ENCODE measurements at places on chromosomes 3 and 15. TPM values are rescaled to one million over a fixed set of nuclear protein-coding genes. Genes with fewer than 3 reads are reported as not detected.
A peak's percentile ranks its signal among the peaks of the same experiment; 100 is the strongest.

DNA sequence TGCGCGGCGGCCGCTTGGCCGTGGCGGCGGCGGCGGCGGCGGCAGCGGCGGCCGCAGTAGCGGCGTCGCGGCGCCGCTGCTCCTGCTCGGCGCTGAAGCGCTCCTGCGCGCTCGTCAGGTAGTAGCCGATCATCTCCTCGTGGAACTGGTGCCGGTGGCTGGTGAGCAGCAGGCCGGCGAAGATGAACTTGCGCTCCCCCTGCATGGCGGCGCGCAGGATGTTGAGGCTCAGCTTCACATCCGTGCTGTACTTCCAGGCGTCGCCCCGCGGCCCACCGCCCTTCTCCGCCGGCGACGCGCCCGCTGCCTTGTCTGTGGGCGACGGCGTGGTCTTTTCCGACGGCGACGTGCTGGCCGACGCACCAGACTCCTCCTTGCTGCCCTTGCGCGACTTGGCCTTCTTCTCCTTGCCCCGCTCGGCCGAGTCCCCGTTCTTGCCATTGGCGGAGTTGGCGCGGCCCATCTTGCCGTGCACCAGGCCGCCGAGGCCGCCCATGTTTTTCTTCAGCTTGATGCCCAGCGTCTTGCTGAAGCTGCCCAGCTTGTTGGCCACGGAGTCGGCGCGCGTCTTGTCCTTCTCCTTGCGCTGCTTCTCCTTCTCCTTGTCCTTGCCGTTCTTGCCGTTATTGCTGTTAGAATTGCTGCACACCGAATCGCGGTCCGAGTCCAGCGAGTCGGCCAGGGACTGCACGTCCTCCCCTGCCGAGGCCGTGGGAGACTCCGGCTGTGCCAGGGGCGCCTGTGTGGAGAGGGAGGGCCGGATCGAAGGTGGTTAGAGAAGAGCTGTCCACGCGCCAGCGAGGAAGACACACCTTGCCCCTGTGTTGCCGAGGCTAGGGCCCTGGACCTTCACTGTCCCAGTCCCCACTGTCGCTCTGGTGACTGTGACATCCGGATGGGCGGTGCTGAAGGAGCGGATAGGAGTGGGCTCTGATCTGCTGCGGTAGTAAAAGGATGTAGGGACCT is 157.6 kb downstream of the KLF13 start:
- no peak for DNase-seq

DNA sequence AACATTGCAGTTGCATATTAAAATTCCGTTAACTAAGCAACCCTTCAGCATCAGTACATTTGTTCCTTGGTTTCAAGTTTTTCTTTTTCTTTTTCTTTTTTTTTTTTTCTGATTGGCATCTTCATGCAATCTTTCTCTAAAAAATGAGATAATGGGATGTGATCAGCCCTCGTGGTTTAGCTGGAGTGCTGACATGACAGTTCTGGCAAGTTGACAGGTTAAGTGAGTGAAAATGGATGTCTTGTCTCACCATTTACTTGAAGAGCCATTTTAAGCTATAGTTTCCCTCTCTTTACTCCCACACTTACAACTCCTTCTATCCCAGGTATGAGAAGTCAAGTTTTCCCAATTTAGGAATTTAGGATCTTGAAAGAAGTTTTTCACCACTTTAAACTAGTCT is 495.2 kb downstream of the ROBO2 start:
- no peak for DNase-seq

DNA sequence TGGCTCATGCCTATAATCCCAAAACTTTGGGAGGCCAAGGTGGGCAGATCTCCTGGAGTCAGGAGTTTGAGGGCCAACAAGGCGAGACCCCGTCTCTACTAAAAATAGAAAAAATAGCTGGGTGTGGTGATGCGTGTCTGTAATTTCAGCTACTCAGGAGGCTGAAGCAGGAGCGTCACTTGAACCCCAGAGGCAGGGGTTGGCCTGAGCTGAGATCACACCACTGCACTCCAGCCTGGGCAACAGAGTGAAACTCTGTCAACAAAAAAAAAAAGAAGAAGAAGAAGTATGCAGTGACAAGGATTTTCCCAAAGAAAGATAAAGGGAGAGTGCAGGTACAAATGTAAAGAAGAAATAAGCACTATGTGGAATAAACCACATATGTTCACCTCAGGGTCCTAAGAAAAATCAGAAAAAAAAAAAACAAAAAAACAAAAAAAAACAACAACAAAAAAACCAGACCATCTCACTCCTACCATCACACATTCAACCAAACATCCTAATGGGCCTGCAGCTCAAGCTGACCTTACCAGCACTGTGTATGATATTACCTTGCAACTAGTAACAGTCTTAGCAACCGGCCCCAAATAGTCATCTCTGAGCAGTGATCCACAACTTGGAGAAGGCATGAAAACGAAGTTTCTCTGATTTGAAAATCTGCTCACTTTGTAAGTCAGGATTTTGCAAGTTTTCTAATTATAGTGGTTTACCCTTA is 296.7 kb upstream of the PROK2 start:
- no peak for DNase-seq

GRCh38 chr3:152339881-152340505 is 71.3 kb downstream of the MBNL1 start:
- DNase-seq: no peak

GRCh38 chr15:92614791-92615785 is 40.5 kb downstream of the FAM174B start:
- DNase-seq: no peak

GRCh38 chr3:148881286-148881685 is 16.2 kb downstream of the CPA3 start:
- DNase-seq: no peak

The LRRIQ4 gene
- not detected for total RNA-seq

GRCh38 chr15:62112616-62113593 is 46.1 kb downstream of the C2CD4A start:
- no peak for DNase-seq

GRCh38 chr3:119309591-119309990 is 15.4 kb downstream of the ARHGAP31 start:
- DNase-seq: no peak

- DNase-seq: no peak
Observed at GRCh38 chr3:168260859-168261258, 165.1 kb upstream of the GOLIM4 start.

The XCR1 gene
- total RNA-seq: not detected

DNA sequence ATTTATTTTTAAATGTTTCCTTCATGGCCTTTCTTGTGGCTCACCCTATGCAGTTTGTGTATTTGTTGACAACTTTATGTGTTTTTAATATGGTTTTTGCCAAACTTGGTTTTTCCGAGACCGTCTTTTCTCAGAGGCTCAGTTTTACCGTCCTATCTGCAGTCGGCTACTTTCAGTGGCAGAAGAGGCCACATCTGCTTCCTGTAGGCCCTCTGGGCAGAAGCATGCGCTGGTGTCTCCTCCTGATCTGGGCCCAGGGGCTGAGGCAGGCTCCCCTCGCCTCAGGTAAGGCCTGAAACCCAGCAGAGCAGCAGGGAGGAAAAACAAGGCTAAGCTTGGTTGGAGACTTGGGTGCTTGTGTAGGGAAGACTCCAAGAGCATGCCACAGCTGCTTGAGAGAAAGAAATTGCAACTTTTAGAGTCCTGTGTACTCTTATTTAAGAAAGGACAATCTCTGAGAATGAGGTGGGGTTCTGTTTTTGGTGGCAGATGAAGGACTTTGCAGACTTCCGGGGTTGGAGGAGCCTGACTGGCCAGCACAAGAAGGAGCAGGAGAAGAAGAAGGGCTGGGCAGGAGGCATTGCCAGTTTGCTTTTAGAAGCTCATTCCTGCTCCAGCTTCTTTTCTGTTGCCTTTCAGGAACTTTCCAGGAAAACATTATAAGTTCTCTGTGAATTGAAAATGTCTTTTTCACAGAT is at the start of gene TIGIT:
TSS of gene TIGIT (plus strand) at position 191 of the 698 bp plus-strand sequence. CDS start at position 225, 34 bp downstream.
- no peak for DNase-seq

The SAMMSON gene
- not detected for total RNA-seq

DNA sequence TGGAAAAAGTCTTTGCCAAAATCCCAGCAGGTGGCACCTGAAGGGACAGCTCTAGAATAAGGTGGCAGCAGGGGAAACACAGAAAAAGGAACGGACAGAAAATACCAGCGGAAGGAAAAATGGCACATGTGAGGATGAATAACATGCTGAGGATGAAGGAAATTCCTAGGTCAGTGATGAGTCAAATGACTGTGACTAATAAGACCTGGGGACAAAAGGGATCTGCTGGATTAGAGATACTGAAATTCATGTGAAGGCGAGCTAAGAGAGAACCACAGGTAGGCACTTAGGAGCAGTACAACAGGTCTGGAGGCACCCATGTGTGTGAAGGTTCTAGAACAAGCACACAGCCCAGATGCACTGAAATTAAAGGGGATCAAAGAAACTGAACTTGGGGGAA is 482.5 kb downstream of the FOXP1 start:
- no peak for DNase-seq

- no peak for DNase-seq
Observed at GRCh38 chr3:42036483-42036823, 54.7 kb upstream of the TRAK1 start.

The MNS1 gene
- total RNA-seq: 2.0 TPM

The GABRR3 gene
- total RNA-seq: not detected

The ELL3 gene
- total RNA-seq: 2.8 TPM

DNA sequence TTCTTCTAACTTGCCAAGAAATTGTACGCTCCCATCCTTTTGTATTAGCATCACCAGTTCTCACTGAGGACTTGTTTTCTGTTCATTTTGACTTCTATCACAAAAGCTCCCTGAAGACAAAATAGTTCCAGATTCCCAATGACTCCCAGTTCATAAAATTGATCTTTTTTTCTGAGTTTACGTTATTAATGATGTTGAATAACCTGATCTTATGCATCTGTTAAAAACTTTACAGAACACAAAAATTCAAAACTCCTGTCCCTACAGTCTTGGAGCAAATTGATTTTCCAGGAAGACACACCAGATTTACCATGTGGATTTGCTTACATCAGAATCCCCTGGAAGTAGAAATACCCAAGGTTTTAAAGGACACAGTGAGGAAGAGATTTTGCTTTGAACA is 8.3 kb upstream of the KCNMB2 start:
- DNase-seq: no peak

DNA sequence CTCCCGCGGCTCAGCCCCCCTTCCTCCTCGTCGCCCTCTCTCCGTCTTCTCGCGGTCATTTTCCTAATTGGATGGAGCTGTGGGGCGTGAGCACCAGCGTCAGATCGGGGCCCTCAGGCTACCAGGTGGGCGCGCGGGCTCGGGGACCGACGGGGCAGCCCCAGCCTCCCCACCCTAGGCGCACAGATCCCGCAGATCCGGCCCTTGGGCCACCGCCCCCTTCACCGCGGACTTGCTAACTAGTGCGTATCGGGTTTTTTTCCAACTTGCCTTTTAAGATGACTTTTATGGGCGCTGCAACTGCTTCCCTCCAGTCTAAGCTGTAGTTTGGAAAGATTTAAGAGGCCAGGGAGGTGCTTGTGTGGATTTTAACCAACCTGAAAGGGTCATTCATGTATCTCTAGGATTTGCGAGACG is 1.3 kb downstream of the ZNF710 start:
- DNase-seq: peak; percentile 80

The TM4SF1 gene
- 74.6 TPM for total RNA-seq

The ITIH1 gene
- total RNA-seq: not detected

DNA sequence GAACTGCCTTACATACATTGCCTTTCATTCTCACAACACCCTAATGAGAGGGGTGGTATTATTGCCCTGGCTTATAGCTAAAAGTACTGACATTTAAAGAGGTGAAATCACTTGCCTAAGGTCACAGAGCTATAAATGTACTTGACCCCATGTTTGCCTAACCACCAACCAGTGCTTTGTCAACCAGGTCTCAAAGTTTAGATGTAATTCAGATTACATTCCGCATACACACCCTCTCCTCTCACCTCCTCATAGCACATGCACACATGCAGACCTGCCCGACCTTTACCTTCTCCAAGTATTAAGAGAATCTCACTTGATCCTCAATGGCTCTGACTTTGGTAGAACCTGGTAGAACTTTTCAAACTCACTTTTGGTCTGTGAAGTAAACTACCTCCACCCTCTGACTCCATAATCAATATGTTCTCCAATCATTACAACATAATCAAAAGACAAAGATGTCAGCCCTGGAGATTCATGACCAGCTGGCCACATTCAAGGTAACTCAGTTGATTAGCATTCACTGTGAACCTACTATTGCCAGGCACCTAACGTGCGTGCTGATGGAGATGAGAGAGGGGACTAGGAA is 63.2 kb upstream of the HES1 start:
- no peak for DNase-seq

The IL17RC gene
- total RNA-seq: 35.8 TPM

DNA sequence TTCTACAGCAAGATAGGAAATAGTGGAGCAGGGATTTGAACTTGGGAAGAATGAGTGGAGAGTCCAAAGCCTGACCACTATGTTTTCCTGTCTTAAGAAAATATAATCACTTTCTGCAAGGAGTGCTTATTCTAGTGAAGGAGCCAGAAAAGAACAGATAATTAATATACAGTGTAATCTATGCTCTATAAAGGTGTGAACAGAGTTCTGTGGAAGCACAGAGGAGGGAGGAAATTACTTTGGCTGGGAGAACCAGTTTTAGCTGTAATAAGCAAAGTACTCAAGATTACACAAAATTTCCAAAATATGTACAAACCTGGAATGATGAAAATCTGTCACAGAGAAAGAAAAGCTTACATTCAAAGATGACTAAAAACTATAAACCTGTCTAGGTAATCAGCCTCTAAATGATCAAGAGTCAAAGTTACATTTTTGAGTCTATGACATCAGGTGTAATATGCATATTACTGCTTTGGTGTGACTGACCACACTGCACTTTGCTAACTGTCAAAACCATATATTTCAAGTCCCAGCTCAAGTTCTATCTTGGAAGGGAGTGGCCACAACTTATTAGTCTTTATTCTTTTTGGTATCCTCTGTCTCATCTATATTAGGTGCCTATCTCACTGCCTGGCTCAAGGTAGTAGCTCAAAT is 40.7 kb upstream of the MB21D2 start:
- DNase-seq: no peak

DNA sequence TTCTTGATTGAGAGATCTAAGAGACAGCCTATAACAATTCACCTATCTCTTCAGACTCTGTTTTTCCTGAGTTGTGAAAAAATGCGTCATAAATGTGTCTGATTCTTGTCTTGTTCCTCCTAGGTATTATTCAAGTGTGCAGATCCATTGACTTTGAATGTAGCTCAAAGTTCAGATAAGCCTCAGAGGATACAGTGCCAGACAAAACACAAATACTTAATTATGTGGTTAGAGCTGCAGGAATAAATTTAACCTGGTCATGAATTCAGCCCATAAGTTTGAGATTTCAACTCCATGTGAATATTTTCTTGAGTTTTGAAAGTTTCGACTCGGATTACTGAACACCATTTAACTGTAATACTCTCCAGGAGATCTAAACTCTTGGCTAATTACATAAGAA is 174.0 kb downstream of the ECT2 start:
- DNase-seq: no peak

The ADPGK gene
- 18.1 TPM for total RNA-seq

GRCh38 chr15:81411051-81411450 is 37.0 kb upstream of the TMC3 start:
- DNase-seq: no peak

DNA sequence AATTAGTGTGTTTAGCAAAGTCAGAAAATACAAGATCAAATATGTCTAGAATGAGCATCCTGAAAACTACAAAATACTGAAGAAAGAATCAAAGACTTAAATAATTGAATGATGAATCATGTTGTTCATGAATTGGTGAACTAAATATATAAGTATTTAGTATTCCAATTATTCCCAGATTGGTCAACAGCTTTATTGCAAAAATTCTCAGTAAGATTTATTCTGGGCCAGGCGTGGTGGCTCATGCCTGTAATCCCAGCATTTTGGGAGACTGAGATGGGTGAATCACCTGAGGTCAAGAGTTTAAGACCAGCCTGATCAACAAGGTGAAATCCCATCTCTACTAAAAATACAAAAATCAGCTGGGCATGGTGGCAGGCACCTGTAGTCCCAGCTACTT is 250.0 kb upstream of the NECTIN3 start:
- no peak for DNase-seq

The GNAT1 gene
- not detected for total RNA-seq

The ZNF592 gene
- 20.3 TPM for total RNA-seq

Measured in right cardiac atrium (tissue), 5 donors.